Hypothalamus (tissue), 51 donors: ENCODE measurements at places on chromosomes 5 and 9.
A peak's percentile ranks its signal among the peaks of the same experiment; 100 is the strongest.

DNA sequence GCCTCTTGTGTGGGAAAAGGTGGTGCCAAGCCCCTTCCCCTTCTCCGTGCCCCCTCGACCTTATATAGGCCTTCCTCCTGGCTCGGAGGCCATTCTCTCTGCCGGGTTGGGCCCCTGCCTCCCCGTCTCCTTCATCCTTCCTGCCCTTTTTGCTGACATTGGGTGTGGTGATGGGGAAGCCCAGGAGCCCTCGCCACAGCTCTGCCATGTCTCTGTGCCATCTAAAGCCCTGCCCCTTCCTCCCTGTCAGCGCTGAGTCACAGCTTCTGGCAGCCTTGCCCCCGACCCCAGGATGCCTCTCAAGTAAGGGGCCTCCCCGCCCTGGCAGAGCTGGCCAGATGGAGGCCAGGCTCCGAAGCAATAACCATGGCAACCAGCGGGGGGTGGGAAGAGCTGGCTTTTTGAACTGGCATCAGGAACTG, 30.4 kb downstream of the JADE2 start:
- DNase-seq: peak; percentile 35

DNA sequence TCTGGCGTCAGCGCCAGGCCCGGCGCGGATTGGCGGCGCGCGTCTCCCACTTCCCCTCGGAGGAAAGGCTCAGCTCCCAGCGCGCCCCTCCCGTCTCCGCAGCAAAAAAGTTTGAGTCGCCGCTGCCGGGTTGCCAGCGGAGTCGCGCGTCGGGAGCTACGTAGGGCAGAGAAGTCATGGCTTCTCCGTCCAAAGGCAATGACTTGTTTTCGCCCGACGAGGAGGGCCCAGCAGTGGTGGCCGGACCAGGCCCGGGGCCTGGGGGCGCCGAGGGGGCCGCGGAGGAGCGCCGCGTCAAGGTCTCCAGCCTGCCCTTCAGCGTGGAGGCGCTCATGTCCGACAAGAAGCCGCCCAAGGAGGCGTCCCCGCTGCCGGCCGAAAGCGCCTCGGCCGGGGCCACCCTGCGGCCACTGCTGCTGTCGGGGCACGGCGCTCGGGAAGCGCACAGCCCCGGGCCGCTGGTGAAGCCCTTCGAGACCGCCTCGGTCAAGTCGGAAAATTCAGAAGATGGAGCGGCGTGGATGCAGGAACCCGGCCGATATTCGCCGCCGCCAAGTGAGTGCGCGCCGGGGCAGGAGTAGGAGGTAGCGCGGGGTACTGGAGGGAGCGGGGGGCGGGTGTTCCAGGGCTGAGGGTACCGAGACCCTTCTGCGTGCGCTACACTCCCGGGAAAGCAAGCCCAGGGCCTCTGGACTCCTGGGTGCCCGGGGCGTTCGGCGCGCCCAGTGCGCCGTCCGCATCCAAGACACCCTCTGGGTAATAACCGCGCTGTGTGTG, at the start of gene MSX2:
Gene MSX2 (plus strand): TSS at position 99 of the 777 bp plus-strand sequence. CDS start 78 bp downstream, at position 177.
- peak; percentile 66 for DNase-seq

- DNase-seq: no peak
These were observed 374.8 kb downstream of the NFIB start for GRCh38 chr9:13939134-13939533.

DNA sequence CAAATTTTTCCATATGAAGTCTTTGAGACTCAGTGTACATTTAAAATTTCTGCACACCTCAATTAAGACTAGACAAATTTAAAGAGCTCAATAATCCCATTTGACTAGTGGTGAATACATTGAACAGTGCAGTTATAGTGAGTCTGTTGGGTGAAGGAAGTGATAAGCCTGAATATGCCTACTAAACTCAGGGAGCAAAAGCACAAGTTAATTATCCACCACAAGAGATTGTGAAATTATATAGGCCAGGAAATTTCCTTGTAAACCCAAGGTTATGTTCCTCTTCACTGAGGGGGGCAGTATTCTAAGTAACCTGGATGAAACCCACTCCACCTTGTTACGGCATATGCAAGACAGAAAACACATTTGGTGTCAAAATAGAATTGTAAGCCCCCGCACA, 612.9 kb upstream of the DAB2 start:
- DNase-seq: no peak

DNA sequence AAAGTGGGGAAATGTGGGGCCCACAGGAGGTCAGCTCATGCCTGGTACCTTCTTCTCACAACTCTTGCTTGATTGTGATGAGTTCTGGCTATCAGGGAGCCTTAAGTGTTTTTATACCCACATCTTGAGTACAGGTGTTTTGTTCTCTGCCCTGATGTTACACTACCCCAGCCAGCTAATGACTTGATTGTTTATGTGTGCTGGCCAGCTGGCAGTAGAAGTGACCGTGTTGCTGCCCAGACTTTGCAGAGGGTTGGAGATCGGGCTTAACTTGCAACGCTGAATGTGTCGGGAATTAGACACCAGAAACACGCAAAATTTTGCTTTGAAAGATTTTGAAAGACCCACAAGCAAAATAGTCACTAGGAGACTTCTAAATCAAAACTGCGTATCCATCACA, 16.9 kb upstream of the ZDHHC11B start:
- no peak for DNase-seq

DNA sequence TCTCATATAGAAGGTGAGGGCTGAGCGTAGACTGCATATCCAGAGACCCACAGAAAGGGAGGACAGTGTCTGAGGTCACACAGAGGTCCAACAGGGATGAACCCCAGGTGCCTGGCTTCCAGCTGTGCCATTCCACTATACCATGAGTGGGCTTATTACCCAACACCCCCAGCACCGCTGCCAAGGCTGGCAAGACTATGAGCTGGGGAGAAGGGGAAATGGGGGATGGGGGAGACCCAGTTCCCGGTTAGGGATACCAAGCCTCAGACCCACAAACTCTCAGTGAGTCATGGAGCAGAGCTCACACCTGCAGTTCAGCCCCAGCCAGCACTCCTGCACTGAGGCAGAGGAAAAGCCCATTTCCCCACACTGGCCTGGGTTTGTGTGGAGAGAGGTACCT, 106.4 kb downstream of the PSD2 start:
- no peak for DNase-seq

DNA sequence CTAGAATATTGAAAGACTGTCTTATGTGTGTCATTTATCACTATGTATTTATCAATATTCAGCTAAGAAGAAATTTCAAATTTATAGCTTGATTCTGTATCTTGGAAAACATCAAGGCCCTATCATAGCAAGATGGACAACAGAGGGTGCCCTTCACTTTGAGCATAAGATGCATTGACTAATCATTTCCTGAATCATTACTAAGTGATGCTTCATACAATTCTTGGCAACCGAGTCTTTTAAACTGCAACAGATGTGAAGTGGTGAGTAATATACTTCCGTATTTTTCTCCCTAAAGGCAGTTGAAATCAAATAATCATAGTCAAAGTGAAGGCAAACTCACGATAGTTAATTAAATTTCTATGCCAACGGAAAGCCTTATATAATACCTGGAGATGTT, 318.6 kb upstream of the RGMB start:
- no peak for DNase-seq

GRCh38 chr5:2989517-2989916, 238.0 kb upstream of the IRX2 start:
- DNase-seq: no peak

GRCh38 chr9:126527109-126527825, 86.5 kb upstream of the LMX1B start:
- DNase-seq: no peak

GRCh38 chr5:74212336-74212735, 428.2 kb downstream of the ENC1 start:
- DNase-seq: no peak

DNA sequence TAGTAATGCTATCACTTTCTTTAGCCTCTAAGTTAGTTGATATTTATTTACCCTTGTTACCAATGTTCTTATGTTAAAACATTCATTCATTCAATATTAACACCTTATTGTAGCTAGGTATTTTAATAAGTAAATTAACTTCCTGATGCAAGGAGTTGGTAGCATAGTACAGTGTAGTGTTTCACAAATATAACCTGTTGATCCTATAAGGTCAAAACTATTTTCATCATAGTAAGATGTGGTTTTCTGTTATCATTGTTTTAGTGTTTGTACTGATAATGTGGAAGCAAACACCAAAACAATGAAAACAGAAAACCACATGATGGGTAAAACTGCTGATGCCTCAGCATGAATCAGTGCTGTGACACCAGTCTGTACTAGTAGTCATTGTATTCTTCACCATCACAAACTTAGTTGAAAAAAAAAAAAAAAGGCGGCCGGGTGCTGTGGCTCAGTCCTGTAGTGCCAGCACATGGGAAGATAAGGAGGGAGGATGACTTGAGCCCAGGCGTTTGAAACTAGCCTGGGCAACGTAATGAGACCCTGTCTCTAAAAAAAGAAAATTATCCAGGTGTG, 36.5 kb downstream of the ZCCHC7 start:
- DNase-seq: no peak

DNA sequence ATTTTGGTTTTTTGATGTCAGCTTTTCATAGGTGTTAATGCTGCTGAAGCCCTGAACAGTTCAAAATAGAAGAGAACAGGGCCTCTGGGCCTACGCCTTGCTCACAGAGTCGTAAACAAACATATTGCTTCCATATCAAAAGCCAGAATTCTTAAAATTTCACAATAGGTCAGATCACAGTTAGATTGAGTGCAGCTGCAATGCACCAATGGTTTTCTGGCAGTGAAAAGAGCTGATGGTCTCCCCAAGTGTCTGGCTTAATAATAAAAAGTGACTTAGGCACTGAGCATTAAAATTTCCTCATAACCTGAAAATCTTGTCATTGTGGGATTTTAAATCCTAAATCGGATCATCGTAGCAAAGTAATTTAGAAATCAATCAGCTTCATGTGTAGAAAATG, 493.0 kb downstream of the CAAP1 start:
- DNase-seq: no peak

GRCh38 chr5:64184832-64185231, 19.2 kb downstream of the RNF180 start:
- no peak for DNase-seq

GRCh38 chr5:103461243-103461642, 101.3 kb downstream of the NUDT12 start:
- DNase-seq: no peak

- DNase-seq: no peak
These were observed 42.6 kb upstream of the APC start for GRCh38 chr5:112694853-112695709.

GRCh38 chr9:90457386-90458190, 185.0 kb downstream of the DIRAS2 start:
- DNase-seq: no peak

DNA sequence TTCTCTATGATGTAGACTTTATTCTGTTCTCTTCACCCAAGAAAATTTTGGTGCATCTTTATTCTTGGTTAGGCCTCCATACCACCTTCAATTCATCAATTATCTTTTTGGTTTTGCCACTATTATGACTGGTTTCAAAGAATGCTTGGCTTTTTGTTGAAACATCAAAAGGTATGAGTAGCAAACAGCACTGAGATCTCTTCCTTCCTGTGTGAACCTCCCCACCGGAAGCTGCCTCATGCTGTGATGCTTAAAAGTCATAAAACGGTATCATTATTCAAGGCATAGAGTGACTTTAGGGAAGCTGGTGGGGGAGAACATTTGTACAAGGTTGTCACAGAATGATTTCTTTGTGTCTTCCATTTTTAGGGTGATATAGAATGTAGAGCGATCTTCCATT, 70.6 kb downstream of the IQGAP2 start:
- no peak for DNase-seq

- DNase-seq: no peak
These were observed 171.3 kb downstream of the NR3C1 start for GRCh38 chr5:143231973-143232812.

DNA sequence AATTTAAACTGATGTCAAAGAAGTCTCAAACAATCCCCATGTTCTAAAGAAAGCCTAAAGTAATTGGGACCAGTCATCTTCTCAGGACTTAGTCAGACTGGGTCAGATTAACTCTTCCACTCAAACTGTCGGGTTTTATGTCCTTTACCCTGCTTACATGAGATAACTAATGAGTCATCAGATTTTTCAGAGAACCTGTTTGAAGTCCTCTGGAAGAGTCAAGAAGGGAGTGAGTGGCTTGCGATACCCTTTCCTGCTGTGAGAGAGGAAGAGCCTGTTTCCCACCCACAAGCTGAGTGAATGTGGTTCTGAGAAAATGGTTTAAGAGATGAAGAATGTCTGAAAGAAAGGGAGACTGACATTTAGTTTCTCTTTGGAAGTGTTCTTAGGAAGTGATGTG, 1866.7 kb upstream of the C9orf72 start:
- DNase-seq: no peak

DNA sequence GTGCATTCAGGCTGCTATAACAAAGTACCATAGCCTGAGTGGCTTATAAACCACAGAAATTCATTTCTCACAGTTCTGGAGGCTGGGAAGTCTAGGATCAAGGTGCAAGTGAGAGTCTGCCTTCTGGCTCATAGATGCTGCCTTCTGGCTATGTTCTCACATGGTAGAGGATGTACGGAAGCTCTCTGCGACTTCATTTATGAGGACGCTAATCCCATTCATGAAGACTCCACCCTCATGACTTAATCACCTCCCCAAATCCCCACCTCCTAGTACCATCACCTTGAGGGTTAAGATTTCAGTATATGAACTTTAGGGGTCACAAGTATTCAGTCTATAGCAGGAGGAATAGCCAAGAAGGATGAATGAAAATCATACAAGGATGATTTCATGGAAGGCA, 37.3 kb upstream of the KCNIP1 start:
- DNase-seq: no peak

GRCh38 chr5:10779592-10779991, 18.6 kb upstream of the DAP start:
- no peak for DNase-seq

- DNase-seq: no peak
These were observed 37.7 kb upstream of the MRPS30 start for GRCh38 chr5:44770780-44771717.

- DNase-seq: no peak
These were observed 428 bp downstream of the EFNA5 start for GRCh38 chr5:107670087-107670931.

DNA sequence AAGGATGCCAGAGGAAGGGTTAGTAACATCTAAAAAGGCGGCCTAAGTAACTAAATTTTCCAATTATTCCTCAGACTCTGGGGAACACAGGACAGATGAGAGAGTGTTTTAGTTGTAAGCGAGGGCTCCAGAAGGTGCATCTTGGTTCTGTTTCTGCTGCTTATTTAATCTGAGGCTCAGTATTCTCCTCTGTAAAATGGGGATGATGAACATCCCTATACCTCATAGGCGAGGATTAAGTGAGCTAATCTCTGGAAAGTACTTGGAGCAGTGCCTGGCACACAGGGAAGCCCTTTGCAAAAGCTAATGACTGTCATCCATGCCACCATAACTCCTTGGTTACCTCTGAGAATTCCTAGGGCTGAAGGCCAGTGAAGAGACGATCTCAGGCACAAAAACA, 59.0 kb downstream of the SHB start:
- no peak for DNase-seq

- DNase-seq: no peak
These were observed 17.2 kb upstream of the SPZ1 start for GRCh38 chr5:80302636-80303035.

- no peak for DNase-seq
These were observed 40.0 kb upstream of the GRAMD2B start for GRCh38 chr5:126383246-126383645.

GRCh38 chr9:33840381-33840780, 23.4 kb downstream of the UBE2R2 start:
- no peak for DNase-seq
